ENCODE measurements at places on chromosomes 4 and X. TPM values are rescaled to one million over a fixed set of nuclear protein-coding genes. Genes with fewer than 3 reads are reported as not detected.

DNA sequence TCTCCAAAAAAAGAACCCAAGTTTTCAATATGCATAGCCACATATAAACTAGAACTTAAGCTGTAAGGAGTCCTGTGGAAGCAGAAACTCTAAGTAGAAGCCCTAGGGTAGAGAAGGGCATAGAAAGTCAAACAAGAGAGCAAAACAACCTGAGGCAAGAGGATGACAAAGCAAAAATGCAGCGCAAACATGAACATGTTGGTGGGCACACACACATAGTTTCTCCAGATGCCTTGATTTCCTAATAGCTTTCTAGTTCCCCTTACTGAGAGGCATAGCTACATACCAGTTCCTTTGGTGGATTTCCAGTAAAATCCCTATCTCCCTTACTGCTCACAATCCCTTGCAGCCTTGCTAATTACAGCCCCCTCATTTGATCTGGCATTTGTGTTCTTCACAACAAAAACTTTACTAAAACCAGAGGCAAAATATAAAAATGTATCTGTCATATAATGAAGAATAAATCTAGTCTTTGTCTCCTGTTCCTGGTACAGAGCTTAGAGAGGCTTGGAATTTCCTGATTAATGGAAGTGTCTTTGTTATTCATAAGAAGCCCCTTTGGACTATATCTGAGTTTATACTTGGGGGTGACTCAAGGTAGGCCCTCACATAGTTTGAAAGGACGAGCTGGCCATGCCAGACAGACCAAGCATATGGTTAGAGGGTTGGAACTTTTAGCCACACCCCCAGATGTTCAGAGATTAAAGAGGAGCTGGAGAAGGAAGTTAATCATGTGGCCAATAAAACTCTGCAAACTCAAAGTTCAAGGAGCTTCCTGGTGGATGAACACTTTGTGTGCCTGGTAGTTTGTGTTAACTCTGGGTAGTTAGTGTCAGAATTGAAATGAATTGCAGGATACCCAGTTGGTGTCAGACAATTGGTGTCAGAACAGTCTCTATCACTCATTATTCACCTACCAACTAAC lies 52.7 kb upstream of the ZCCHC13 start:
- DNase-seq: no peak

DNA sequence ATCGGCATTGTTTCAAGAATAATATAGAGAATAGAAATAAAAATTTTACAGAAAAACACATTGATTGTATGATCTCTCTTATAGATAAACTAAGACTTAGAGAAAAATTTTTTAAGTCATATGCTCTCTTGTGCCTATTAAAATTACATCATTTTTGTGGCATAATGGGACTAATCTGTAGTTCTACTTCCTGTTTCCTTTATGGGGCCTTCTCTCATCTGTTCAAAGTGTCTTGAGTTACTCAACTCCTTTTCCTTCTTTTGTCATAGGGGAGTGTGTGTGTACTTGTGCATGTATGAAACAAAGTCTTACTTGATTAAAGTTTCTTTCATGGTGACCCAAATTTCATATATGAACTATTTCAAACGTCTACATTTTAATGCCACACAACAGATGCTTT lies 1448.9 kb upstream of the TENM3 start:
- no peak for DNase-seq

GRCh38 chr4:98662626-98663225 lies 4.3 kb upstream of the TSPAN5 start:
- no peak for DNase-seq

- no peak for DNase-seq
Measured at GRCh38 chr4:10625131-10625530, 59.4 kb downstream of the CLNK start.

Gene CXCR3
- total RNA-seq: not detected

DNA sequence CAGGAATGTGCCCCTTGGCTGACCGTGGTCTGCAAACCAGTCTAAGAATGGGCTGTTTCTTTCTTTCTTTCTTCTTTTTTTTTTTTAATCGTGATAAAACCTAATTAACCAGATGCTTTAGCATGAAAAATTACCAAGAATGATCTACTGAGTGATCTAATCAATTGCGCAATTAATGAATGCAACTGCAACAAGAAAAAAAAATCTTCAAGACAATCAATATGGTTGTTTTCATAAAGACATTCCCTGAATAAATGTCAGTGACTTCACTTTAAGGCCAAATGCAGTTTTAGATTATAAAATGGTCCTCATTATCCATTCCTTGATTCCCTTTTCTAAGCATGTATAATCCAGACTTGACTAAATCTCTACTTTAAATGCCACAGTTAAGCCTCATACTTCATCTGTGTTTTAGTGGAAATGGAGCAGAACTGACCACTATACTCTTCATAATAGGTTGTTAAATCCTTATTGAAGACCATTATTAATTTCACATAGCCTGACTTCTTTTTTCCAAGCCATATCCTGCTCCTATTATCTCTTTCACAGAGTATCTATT lies 51.6 kb upstream of the SETD7 start:
- no peak for DNase-seq

- DNase-seq: no peak
Measured at GRCh38 chrX:148069759-148070503, 88.8 kb downstream of the FMR1NB start.

DNA sequence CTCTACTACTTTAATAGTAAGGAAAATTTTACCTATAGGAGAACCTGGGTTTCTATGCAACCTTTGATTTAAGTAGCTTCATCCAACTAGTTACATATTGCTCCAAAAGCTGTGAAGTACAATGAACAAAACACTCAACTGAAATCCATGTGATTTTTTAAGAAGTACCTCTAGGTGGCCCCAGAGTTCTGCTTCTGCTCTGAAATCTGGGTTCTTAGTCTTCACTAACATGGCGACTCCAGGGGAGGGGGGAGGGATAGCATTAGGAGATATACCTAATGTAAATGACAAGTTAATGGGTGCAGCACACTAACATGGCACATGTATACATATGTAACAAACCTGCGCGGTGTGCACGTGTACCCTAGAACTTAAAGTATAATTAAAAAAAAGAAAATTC lies 73.4 kb upstream of the MAGEB2 start:
- DNase-seq: no peak

GRCh38 chr4:8141935-8142334 lies 16.7 kb downstream of the ABLIM2 start:
- DNase-seq: no peak

Data from omental fat pad (tissue), 4 donors.